ENCODE measurements at places on chromosomes 16 and 17. TPM values are rescaled to one million over a fixed set of nuclear protein-coding genes. Genes with fewer than 3 reads are reported as not detected.

DNA sequence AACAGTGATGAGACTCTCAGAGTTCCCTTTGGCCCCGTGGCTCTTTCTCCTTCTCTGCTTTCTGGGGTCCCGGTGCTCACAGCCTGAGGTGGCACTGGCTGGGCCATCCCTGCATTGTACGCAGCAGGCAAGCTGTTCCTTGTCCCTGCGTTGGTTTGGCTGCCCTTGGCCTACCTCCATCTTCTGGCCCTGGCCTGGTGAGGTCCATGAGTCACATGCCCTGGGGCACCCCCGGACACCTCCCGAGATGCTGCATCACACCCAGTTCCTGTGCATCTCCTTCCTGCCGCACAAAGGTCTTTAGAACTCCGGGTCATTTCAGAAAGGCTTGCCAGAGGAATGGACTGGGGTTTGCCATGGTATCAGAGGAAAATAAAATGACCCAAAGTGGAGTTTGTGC, 9.5 kb downstream of the SULT1A2 start:
- no peak for DNase-seq

- no peak for DNase-seq
Measured at GRCh38 chr17:40818343-40818732, 4.1 kb downstream of the KRT10 start.

GRCh38 chr16:15457958-15458357, 23.6 kb downstream of the BMERB1 start:
- DNase-seq: no peak

LPCAT2 gene
- 47.7 TPM for total RNA-seq

DNA sequence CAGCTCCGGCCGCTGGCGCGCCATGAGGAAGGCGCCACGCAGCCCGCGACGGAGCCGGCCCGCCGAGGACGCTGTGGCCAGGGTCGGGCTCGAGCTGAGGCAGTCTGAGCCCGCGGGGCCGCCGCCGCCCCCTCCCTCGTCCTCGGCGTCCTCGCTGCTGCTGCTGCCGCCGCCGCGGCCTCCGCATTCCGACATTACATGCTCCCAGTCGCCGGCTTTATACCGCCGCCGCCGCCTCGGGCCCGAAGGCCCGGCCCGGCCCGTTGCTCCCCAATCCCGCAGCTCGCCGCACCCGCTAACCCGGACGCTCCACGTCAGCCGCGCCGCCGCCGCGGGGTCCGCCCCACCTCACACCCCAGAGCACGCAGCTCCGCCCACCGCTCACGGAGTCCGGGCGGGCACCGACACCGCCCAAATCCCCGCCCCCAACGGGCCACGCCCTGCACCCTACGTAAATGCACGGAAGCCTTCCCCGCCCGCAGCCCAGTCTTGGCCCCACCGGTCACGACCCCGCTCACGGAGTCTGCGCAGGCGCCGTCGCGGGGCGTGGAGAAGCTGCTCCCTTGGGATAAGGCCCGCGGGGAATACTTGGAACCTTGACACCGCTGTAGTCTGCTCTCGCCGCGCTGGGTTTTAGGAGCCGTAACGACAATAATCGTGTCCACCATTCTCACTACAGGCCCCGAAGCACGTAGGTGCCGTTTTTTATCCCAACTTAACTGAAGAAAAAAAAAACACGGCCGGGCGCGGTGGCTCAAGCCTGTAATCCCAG, at the start of gene TXNDC11:
TXNDC11 (minus strand) TSS at position 322 of the 772 bp plus-strand sequence; CDS start at position 195, 127 bp downstream.
- DNase-seq: peak; percentile 99

- DNase-seq: no peak
Measured at GRCh38 chr16:86037999-86038925, 139.3 kb downstream of the IRF8 start.

DNA sequence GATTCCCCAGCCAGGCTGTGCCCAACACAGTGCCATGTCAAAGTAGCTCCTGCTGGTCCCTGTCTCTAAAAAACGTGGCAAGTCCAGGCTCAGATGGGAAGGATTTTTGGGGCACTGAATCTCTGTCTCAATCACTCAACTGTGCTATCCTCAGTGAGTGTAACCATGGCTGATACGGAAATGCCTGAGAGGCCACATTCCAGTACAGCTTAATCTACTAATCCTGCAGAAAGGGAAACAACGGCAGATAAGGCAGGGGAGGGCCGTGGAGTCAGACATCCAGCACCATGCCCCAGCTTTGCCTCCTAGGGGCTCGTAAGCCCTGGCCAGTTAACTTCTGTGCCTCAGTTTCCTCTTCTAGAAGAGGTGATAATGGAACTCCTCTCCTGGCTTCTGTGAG, 251.7 kb downstream of the CPPED1 start:
- DNase-seq: no peak

MYH13 gene
- total RNA-seq: not detected

Measured in fibroblast of villous mesenchyme (primary cell).